ENCODE measurements at places on chromosomes 3 and 15. TPM values are rescaled to one million over a fixed set of nuclear protein-coding genes. Genes with fewer than 3 reads are reported as not detected.

CPNE9 gene
- total RNA-seq, result not detected

TRA2B gene
- 159 TPM for total RNA-seq

GPR149 gene
- total RNA-seq, result not detected

TLR9 gene
- total RNA-seq, result not detected

UROC1 gene
- not detected for total RNA-seq

TBC1D21 gene
- not detected for total RNA-seq

DNA sequence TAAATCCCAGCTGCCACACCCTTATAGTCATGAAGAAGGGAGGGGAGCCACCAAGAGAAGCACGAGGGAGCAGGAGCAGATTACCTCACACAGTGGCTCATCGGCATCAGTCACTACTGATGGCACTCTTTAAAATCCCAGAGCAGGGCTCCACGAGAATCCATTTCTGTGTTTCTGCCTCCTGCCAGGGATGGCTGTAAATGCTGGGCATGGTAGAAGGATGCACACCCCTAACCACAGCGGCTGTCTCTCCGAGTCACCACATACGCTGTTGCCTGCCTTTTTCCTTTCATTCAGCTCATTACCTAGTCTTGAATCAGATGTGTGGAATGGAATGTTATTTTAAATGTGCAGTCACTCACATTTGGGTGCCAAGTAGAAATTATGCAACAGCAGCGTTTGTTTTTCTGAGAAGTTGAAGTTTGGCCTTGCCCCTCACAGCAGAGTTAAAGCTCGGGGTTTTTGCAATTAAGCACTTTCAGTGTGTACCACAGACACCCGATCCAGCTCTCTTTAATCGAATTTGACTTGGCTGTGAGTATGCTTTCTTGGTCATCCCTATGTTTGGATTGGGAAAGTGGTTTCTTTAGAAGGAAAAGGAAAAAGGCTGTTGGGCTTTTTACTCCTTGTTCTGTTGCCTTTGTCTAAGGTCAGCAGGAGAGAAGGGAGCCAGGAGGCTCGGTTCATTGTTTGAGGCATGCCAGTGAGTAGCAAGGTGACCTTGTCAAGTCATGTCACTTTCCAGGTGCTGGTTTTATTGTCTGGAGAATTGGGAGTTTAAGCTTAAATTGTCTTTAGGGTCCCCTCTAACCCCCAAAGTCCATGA lies 284.2 kb upstream of the TPM1 start:
- peak; percentile 84 for DNase-seq

DNA sequence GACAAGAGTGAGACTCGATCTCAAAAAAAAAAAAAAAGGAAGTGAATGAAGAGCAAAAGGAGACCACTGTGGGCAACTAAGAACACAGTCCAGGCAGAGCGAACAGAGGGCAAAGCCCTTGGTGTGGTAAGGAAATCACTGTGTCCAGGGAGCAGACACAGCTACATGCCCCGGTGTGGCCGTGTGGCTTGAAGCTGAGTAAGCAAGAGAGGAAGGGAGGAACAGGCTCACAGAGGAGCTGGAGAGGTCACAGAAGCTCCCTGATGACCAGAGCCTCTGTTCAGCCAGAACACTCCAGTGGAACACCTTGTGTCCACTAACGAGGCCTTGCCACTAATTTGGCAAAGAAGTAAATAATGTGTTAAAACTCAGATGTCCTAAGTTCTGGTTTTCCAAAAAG lies 60.6 kb upstream of the GATA2 start:
- DNase-seq, result no peak

- no peak for DNase-seq
Measured at GRCh38 chr15:27550635-27551034, 548.5 kb downstream of the OCA2 start.

DNA sequence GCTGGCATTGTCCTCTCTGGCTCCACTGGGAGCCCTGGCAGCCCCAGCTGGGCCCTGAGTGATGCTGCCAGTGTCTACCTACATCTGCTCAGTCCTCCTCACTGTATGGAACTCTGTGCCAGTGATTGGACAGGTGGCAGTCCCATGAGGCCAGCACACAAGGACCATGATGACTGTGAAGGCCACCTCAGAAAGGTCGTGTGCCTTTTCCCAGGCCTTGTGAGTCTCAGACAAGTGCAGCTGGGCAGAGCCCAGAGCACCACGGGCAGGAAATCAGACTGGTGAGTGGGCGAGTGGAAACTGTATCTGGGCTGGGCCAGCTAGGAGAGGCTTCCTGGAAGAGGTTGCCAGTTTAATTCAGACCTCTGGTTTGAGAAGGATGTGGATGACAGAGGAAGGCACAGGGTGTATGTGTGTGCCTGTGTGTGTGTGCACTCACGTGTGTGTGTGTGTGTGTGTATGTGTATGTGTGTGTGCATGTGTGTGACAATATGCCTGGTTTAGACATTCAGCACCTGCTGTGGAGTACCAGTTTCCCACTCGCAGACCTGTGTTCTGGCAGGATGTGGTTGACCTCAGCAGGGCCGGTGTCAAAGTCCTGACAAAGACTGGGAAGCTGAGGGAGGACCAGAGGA lies 7.0 kb downstream of the MAPKAPK3 start:
- DNase-seq, result no peak

DNA sequence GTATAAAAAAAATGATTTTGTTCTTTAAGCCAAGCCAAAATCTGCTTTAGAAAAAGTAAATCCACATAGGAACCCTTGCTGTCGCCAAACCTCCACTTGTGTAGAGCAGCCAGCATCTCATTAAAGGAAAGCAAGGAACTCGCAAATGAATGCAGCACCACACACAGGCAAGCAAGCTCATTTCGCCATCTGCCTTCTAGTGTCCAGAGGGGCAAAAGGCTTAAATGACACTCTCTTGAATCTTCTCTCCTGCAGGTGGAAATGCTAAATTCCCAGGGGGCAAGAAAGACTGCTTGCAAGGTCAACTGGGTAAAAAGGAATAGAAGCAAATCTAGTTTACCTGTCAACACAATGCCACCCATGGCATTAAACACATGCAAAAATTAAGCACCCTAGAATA lies 2.4 kb downstream of the MB21D2 start:
- DNase-seq, result no peak

- no peak for DNase-seq
Measured at GRCh38 chr15:76844096-76844495, 61.0 kb downstream of the SCAPER start.

DNA sequence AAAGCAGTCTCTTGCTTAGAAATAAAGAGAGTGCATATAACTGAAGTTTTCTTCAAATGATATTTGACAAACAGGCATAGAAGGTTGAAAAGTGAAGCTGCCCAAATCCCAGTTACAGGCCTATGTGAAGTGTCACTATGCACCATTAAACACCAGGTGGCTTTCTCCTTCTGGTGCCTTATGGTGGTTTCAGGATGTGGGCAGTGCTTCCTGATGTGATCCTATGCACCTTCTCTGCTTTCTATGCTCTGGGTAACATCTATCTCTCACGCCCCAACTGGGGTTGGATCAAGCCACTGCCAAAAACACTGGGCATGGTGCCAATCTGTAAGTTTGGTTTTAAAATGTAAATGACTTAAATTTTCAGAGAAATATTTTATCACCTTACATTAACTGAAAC lies 744.7 kb downstream of the TUSC7 start:
- DNase-seq, result no peak

- no peak for DNase-seq
Measured at GRCh38 chr3:120111898-120112297, 17.7 kb upstream of the GSK3B start.

DNA sequence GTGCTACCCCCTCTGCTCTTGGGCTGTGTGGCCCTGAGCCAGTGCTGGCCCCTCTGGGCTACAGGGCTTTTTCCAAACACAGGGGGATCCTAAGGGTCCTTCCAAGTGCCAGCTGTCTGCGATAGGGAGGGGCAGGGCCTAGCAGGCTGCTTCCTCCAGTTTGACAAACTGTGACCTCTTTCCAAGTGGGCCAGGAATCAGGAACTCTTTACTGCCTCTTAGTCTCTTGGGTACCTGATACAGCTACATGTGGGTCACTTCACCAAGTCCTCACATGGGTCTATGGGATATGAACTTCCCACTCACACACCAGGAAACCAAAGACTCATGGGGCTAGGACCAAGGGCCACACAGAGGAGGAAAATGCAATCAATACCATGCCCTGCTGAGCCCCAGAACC lies 25.4 kb downstream of the SEC61A1 start:
- no peak for DNase-seq

DNA sequence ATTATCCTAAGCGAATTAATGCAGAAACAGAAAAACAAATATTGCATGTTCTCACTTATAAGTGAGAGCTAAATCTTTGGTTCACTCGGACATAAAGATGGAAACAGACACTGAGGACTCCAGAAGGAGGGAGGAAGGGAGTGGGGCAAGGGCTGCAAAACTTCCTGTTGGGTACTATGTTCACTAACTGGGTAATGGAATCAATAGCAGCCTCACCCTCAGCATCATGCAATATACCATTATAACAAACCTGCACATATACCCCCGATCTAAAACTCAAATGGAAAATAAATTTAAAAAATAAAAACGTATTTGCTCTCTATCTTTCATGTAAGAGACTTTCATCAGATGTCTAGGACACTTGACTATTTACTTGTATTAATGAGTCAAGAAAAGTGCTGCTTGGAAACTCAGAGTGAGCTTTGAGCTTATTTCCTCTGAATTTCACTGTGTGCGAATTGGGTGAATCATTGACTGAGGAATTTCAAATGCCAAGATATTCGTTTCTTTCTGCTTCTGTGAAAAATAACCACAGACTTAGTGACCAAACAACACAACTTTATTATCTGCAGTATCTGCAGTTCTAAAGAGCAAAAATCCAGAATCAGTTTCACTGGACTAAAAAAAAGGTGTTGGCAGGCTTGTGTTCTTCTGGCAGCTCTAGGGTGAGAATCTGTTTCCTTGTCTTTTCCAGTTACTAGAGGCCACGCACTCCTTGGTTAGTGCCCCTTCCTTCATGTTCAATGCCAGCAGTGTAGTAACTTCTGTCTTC lies 18.4 kb downstream of the TM4SF18 start:
- no peak for DNase-seq

DNA sequence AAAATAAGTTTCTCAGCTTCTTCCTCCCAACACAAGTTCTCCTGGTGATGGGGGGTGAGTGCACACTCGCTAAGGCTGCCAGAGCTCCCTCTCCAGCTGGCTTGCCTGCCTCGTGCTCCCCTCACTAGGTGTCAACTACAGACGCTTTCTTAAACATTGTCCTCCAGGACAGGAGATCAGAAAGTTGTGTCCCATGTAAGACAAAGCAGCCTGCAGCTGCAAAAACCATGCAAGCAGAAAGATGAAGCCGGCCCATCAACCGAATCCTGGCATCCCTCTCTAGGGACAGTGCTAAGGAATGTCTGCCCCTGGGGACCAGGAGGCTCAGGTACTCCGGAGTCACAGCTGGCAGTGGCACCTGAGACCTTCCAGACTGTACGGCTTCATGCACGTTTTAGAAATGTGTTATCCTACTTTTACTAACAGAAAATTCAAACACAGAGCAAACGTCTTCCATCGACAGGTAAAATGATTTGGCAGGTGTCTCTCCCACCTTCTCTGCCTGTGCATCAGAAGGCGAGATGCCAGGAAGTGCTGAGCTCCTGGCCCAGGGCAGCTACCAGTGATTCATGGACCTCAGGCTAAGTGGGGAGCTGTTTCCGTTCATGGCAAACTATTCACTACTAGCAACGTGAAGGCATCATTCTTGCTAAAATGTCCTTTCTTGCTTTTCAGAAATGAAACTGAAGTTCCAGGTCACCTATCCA lies 246.1 kb downstream of the ADAMTS17 start:
- DNase-seq, result peak; percentile 28

DNA sequence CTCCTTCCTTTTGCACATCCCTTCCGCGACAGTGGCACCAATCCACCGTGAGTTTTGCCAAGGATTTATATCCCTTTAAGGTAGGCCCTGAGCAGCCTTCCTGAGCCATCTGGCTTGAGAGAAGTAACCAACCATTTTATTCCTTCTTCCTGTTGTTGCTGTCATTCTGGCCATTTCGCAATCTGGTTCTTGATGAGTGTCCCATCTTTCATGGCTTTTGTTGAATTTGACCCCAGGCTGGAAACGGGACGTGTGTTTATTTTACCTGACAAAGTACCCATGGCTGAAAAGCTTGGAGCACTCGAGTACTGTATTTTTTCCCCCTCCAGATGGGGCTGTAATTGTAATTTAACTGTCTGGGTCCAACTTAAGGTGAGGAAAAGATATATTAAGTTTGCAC lies 173.4 kb downstream of the WNT5A start:
- DNase-seq, result no peak

DNA sequence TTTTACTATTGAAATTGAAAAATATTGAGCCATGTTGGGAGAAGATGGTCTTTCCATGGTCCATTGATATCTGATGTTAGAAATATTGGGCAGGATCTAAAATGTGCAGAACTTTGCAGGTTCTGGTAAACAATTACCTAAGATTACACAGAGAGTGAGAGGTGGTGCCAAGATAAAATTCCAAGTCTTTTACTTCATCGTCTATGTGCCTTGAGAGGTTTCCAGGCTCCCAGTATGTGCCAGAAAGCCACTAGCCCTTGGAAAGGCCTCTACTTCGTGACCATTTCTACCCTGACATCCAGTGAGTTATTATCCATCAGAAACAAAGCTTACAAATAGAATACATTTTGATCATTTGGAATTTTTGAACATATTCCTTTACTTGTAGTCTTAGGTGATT lies 27.6 kb downstream of the CD200 start:
- DNase-seq, result no peak

- no peak for DNase-seq
Measured at GRCh38 chr3:178560759-178561158, 24.5 kb downstream of the KCNMB2 start.

- peak; percentile 97 for DNase-seq
Measured at GRCh38 chr15:40092256-40092978, 16.3 kb downstream of the BMF start.

DNA sequence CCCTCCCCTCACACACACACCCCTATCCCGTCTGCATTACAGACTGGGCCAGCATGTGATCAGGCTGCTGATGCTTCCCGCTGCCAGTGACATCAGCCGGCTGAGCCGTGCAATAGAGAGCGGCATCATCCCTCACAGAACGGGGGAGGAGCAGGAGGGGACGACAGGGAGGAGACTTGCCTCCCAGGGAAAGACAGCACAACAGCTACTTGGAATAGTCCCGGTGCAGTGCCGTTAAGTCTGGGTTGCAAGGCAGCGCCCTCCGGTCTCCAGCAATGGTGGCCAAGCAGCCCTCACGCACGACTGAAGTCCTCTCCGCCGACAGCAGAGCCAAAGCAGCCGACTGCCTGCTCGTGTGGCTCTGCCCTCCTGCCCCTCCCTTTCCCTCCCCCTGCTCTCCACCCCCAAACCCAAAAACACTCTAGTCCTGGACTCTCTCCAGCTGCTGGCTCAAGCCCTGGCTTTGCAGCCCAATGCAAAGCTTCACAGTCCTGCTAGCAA lies 31.5 kb upstream of the RPS17 start:
- DNase-seq, result peak; percentile 92

DNA sequence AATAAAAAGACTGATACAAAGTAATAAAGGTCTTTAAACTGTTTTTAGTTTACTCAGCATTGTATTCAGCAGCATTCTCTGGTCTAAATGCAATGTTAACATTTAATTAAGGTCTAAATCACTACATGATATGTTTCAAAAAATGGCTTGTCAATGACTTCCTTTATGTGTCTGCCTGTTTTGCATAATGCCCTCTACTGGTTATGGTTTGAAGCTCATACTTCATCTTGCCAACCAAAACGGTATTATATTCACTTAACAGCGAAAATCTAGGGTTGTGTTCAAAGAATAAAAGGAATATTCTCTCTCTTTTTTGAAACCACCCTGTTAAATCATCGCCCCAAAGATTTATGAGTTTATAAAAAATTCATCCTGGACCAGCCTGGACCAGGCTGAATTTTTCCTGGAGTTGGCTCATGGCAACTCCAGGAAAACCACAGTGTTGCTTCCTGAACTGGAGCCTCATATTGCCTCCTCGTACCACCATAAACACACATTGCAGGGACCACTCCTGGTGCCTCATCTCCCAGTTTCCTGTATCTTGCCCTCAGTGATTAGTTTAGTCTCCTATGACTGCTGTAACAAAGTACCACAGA lies 6.7 kb upstream of the NCEH1 start:
- DNase-seq, result no peak

All from sigmoid colon (tissue), 7 donors.